ENCODE measurements at places on chromosomes 4 and X. TPM values are rescaled to one million over a fixed set of nuclear protein-coding genes. Genes with fewer than 3 reads are reported as not detected.

The CDS1 gene
- total RNA-seq: 11.5 TPM

The GPR34 gene
- not detected for total RNA-seq

The ANKRD37 gene
- total RNA-seq: 4.4 TPM

The ASB11 gene
- not detected for total RNA-seq

The MAGEC3 gene
- not detected for total RNA-seq

Measured in MCF 10A (cell line).